ENCODE measurements at places on chromosomes 7 and 10. TPM values are rescaled to one million over a fixed set of nuclear protein-coding genes. Genes with fewer than 3 reads are reported as not detected.
A peak's percentile ranks its signal among the peaks of the same experiment; 100 is the strongest.

The MMD2 gene
- total RNA-seq = not detected

The IDI2 gene
- not detected for total RNA-seq

The FOXI2 gene
- total RNA-seq = 1.4 TPM

The ZNF727 gene
- total RNA-seq = not detected

DNA sequence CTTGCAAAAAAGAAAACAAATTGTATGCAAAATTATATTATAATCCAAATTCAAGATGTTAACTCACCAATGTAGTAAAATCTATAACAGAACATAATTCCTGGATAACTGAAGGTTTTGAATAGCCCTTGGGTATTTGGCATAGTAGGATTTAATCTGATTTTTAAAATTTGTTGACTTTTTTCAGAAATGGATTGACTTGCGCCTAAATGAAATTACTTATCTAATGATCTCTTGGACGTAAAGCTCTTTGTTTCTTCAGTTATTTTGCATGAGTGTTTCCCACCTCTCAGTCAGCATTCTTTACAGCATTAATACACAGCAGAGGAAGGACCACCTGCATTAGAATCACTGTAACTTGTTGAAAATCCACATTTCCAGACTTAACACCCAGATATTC lies 169.6 kb downstream of the SEPTIN7 start:
- no peak overlapping the region for H3K4me3 ChIP-seq
- H3K27me3 ChIP-seq = no peaks in the 10 kb centered on the region
- H3K4me1 ChIP-seq = no peaks in the 10 kb centered on the region

DNA sequence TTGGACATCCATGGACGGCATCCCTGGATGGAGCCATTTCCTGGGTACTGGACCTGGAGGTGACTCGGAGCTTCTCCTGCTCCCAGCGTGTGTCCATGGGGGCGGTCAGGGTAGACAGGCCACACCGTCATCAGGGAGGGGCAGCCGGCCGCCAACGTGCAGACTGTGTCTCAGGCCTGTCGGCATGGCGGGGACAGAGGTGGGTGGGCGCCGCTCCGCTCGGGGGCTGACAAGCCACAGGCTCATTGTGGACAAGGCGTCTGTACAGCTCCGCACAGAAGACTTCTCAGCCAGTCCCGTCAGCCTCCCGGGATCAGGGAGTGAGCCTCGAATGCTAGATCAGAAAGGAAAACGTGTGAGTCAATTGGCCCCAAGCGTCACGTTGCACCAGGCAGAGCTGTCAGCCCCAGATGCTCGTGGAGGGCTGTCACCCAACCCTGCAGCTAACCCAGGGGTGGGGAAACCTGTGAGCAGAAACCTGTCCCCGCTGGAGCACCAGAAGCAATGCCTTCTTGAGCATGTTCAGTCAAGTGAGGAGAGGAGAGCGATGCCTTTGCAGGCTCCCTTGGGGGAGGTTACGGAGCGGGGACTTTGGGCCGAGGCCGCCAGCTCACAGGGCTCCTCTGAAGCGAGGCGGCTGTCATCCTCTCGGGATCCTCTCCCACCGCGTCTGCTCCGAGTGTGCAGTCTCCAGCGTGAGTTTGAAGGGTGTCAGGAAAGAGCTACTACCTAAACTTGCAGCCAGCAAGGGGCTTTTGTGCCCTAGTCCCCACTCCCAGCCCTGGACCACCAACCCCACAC lies 16.0 kb upstream of the DPYSL4 start:
- peaks cover 9% of the 10 kb centered on the region for H3K27me3 ChIP-seq
- H3K36me3 ChIP-seq = peaks cover 5% of the 10 kb centered on the region
- H3K4me3 ChIP-seq = no peak overlapping the region
- H3K4me1 ChIP-seq = peaks cover 7% of the 10 kb centered on the region

GRCh38 chr7:143299840-143300239 lies 11.7 kb downstream of the CASP2 start:
- H3K27me3 ChIP-seq = no peaks in the 10 kb centered on the region
- no peak overlapping the region for H3K27ac ChIP-seq
- DNase-seq = peak; percentile 73
- H3K4me3 ChIP-seq = no peak overlapping the region
- peaks cover 89% of the 10 kb centered on the region for H3K36me3 ChIP-seq
